Activated T-cell treated with anti-CD3 and anti-CD28 coated beads for 4 hours (primary cell): ENCODE measurements at places on chromosomes 12 and 14.
A peak's percentile ranks its signal among the peaks of the same experiment; 100 is the strongest.

DNA sequence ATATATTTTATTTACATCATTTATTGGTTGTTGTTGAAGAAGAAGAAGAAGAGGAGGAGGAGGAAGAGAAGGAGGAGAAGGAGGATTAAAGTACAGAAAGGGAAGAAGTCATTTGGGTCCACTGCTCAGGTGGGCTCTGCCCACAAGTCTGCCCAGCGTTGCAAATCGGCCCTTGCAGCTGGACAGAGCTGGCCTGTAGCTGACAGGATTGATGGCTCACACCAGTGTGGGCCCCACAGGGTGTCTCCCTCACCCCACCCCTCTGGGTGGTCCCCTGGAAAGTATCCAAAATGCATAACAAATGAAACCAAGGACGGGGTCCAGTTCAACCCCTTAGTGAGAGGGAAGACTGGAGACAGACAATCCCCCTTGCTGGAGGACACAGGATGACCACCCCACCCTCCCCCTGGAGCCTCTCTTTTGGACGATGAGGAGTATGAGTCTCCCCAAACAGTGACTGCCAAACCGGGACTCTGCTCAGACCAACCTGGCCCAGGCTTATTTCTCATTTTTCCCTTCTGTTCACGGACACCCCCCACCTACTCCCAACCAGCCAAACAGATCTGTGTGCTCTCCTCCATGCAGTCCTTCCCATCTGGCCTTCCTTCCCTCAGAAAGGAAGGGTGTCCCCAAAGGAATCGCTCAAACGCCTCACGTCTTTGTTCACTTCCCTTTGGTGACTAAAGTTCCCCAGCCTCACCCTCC is 17.7 kb downstream of the DPF3 start:
- no peak for DNase-seq

DNA sequence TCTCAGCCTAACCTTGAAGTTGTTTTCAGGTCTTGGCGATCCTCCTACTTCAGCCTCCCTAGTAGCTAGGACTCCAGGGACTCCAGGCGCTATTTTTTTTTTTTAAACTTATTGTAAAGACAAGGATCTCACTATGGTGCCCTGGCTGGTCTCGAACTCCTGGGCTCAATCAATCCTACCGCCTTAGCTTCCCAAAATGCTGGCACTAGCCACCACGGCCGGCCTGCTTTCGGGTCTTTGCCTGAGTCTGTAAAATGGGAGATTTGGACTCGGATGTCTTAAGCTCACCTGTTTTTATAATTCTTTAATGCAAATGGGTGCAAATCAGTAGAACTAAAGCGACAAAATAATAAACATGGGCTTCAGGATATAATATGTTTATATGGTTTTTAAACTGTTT is 858 bp upstream of the SYT10 start:
- DNase-seq = no peak

- DNase-seq = peak; percentile 16
These were observed 34.1 kb downstream of the SCFD1 start for GRCh38 chr14:30656190-30656632.

- no peak for DNase-seq
These were observed 455.8 kb downstream of the BCL11B start for GRCh38 chr14:98816195-98816594.

- DNase-seq = no peak
These were observed 123.4 kb downstream of the PTPRQ start for GRCh38 chr12:80567401-80567800.

DNA sequence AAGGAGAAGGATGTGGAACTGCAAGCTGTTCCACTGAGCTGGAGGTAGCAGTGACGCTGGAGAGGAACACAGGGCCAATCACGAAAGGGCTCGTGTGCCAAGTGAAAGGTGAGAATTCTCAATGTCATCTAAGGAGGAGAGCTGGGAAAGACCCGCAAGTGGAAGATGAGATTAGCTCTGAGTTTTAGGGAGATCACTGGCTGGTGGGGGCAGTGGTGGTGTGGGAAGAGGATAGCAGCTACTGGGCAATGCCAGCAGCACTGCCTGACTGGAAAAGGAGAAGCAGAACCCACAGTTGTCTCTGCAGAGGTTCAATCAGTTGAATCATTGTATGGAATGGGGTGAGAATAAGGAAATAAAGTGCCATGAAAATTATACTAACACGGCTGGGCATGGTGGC is 27.8 kb downstream of the SLC25A47 start:
- no peak for DNase-seq

- no peak for DNase-seq
These were observed 144.6 kb downstream of the TPH2 start for GRCh38 chr12:72082986-72083820.

GRCh38 chr12:85448548-85449139 is 168.6 kb downstream of the ALX1 start:
- DNase-seq = no peak

- no peak for DNase-seq
These were observed 567.9 kb downstream of the MED13L start for GRCh38 chr12:115709540-115710011.

DNA sequence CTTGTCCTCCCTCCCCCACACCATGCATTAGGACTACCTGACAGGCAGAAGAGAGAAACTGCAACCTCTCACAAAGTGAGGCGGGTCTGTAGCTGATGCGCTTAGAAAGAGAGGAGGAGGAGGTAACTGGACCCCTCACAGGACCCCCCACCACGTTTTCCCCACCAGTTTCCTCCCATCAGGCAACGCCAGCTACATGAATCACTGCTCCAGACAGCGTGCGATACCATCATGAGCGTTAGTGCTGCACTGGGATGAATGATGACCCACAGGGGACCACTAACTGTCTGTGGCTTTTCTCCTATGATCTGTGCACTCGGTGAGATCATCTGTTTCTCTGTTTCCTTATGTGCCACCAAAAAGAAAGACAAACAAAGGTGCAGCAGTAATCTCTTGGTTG is 77.7 kb downstream of the KCNK10 start:
- no peak for DNase-seq
